Smooth muscle cell of the coronary artery (primary cell): ENCODE measurements at places on chromosomes 2 and 18. TPM values are rescaled to one million over a fixed set of nuclear protein-coding genes. Genes with fewer than 3 reads are reported as not detected.

The NAT8 gene
- not detected in 2 replicates for total RNA-seq

The CPS1 gene
- 11.1 and 28.2 TPM in 2 replicates for total RNA-seq

The SAG gene
- not detected in 2 replicates for total RNA-seq

The MC5R gene
- not detected in 2 replicates for total RNA-seq

The LINC00305 gene
- total RNA-seq, result not detected in 2 replicates

The CNTNAP5 gene
- total RNA-seq, result 0.38 TPM in 1 of 2 replicates, not detected in the other

The DPYSL5 gene
- total RNA-seq, result not detected in 2 replicates

The DYNAP gene
- total RNA-seq, result not detected in 2 replicates

The POLR1B gene
- total RNA-seq, result 11.9 and 13.5 TPM in 2 replicates

The TUBA3E gene
- not detected in 2 replicates for total RNA-seq

The CCDC150 gene
- total RNA-seq, result 2.7 and 4.7 TPM in 2 replicates

The MEP1B gene
- 0.12 TPM in 1 of 2 replicates, not detected in the other for total RNA-seq

The TRIM43 gene
- not detected in 2 replicates for total RNA-seq

The LCLAT1 gene
- total RNA-seq, result 9.0 and 14.5 TPM in 2 replicates
